Vagina (tissue), 2 donors: ENCODE measurements at places on chromosomes 3 and 15. TPM values are rescaled to one million over a fixed set of nuclear protein-coding genes. Genes with fewer than 3 reads are reported as not detected.

- H3K27me3 ChIP-seq: no peaks in the 10 kb centered on the region
- H3K27ac ChIP-seq: no peak overlapping the region
- no peaks in the 10 kb centered on the region for H3K4me1 ChIP-seq
- no peak for DNase-seq
- H3K36me3 ChIP-seq: peaks cover 9% of the 10 kb centered on the region
- H3K4me3 ChIP-seq: no peak overlapping the region
These were observed 7.9 kb downstream of the P4HTM start for GRCh38 chr3:48997714-48998637.

DNA sequence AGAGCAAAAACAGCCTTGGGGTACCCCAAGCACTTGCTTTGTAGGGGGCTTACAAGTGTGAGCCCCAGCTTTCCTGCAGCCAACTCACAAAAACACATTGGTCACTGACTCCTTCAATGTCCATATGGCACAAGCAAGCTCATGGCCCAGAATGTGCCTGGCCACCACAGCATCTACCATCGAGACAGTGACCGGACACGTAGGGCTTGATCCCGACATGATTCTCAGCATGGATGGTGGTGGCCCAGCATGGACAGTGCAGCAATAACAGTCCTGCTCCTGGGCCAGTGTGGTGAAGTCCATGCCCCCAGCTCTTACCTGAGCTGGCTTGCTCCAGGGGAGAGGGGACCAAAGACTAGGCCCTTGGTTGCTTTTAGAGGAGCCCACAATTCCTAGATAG, 6.0 kb downstream of the UNC45A start:
- DNase-seq: no peak
- peaks cover 12% of the 10 kb centered on the region for H3K4me1 ChIP-seq
- H3K27ac ChIP-seq: no peak overlapping the region
- peaks cover 4% of the 10 kb centered on the region for H3K36me3 ChIP-seq

DNA sequence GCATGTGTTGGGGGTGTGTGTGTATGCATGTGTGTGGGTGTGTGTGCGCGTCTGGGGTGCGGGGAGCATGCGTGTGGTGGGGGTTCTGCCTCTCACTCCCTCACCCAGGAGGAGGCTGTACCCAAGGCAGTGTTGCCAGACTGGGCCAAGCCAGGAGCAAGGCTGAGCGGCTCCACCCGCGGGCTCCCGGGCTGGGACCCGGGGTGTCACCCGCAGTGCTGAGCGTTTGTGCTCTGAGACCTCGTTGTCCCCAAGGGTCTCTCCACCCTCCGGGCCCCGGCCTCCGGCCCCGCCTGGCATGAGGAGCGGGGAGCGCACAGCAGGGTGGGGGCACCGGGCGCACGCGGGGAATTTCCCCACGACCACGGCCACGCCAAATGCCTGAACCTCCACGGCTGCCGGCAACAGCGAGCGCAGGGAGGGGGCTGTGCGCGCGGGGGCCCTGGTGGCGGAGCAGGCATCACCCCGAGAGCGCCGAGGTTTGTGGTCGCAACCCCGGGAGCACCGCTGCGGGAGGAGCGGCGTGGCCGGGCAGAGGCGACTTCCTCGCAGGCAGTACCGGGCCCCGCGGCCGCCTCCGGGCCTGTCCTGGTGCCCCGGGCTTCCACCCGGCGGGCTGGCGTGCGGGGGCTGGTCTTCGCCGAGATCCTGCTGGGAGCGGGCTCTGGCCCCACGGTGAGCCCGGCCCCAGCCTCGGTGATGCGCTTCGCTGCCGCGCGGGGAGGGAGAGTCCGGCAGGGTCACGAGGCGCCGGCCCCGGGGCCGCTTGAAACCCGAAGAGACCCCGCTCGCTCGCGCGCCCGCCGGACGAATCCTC, 7.4 kb upstream of the OCA2 start:
- peaks cover 4% of the 10 kb centered on the region for H3K36me3 ChIP-seq
- peaks cover 16% of the 10 kb centered on the region for H3K4me1 ChIP-seq
- peak overlapping the region; percentile 54 for H3K4me3 ChIP-seq
- H3K27me3 ChIP-seq: no peaks in the 10 kb centered on the region

DNA sequence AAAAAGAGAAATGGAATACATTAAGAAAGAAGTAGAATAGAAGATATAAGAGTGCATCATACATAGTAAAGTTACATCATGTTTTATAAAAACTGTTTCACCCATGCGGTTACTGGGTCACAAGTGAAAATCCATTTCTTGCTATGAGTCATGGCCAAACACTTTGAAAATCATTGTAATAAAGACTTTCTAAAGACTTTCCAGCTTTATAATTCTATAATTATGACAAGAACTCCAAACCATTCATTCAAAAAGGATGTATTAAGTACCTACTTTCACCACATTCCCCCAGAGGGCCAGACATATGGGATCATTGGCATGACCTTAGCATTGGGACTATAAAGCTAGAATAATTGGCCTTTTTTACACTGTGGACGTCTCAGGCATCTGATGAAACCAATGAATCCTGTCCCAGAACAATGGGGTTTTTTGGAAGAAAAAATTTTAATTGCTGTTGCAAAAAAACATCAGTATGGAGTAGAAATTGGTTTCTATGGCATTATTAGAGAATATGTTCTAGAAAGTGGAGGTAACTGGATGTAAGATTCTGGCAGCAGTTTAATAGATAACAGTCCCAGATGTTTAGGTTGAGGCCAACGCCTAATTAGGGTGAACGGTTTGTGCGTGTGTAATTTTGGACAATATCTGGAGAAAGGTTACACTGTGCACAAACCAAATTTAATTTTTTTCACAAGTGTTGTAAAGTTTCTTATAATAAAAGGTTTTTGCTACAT, 3.3 kb upstream of the SKIC8 start:
- no peak overlapping the region for H3K4me3 ChIP-seq
- H3K4me1 ChIP-seq: peaks cover 23% of the 10 kb centered on the region

DNA sequence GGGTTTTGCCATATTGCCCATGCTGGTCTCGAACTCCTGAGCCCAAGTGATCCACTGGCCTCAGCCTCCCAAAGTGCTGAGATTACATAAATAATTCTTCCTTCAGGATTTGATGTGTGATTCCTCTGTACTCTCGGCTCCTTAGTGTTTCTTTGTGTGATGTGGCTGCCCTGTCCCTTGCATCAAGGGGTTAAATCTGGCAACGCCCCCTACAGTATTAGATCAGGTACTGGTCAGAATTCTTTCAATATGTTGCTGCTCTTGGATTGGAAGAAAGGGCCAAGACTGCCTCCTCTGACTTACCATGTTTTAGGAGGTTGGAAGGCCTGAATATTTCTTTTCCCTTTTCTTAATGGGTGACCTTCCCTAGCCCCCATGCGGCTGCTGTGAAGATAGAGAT, 390.6 kb upstream of the WNT5A start:
- no peak for DNase-seq
- H3K36me3 ChIP-seq: no peaks in the 10 kb centered on the region
- no peaks in the 10 kb centered on the region for H3K4me1 ChIP-seq
- H3K4me3 ChIP-seq: no peak overlapping the region
- no peak overlapping the region for H3K27ac ChIP-seq

DNA sequence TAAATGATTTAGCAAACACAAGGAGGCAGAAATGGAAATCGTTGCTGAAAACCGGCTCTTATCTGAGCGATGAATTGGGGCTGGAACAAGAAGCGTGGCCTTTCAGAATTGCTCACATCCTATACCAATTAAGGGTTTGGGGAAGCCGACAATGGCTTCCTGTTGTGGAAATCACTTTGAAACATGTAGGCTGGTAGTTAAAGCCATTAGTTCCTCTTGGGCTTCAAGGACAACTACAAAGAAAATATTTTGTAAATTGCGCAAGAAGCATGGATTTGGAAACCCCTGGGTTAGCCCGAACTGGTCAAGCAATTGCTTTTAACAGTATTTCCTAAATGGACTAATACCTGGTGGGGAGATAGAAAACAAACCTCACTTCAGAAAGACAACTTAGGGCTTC, 182.4 kb downstream of the ADAMTS9 start:
- H3K4me1 ChIP-seq: no peaks in the 10 kb centered on the region
- no peaks in the 10 kb centered on the region for H3K27me3 ChIP-seq
- no peaks in the 10 kb centered on the region for H3K36me3 ChIP-seq

- H3K4me1 ChIP-seq: no peaks in the 10 kb centered on the region
- DNase-seq: no peak
- H3K27ac ChIP-seq: no peak overlapping the region
These were observed 50.6 kb upstream of the PYGO1 start for GRCh38 chr15:55638764-55639163.

DNA sequence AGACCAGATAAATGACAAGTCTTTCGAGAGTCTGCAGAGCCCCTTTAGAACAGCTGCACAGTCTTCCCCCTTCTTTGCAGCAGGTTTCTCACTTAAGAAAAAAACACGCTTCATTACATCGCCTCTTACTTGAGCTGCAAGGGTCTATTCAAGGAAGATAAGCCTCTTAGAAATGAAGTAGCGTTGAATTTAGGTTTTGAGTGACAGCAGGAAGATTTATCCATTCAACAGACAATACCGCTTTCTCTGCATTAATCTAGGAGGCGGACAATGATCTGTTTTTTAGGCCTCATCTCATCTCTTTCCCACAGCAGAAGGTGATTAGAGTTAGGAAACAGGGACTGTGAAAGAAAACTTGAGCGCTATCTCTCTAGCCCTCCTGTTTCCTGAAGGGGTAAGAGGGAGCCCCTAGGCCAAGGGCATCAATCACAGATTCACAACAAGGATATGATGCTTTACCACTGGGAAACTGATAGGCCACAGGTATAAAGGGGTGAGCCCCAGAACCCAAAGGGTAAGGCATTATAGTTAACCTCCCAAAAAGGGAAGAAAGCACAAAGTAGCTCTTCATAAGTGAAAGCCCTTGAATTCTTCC, 84.3 kb downstream of the MECOM start:
- H3K4me3 ChIP-seq: no peak overlapping the region
- H3K27me3 ChIP-seq: no peaks in the 10 kb centered on the region
- H3K4me1 ChIP-seq: peaks cover 5% of the 10 kb centered on the region
- no peak for DNase-seq

- no peak for DNase-seq
- peaks cover 10% of the 10 kb centered on the region for H3K4me1 ChIP-seq
- no peak overlapping the region for H3K4me3 ChIP-seq
- H3K36me3 ChIP-seq: no peaks in the 10 kb centered on the region
These were observed 117.8 kb downstream of the OXNAD1 start for GRCh38 chr3:16382845-16383244.

DNA sequence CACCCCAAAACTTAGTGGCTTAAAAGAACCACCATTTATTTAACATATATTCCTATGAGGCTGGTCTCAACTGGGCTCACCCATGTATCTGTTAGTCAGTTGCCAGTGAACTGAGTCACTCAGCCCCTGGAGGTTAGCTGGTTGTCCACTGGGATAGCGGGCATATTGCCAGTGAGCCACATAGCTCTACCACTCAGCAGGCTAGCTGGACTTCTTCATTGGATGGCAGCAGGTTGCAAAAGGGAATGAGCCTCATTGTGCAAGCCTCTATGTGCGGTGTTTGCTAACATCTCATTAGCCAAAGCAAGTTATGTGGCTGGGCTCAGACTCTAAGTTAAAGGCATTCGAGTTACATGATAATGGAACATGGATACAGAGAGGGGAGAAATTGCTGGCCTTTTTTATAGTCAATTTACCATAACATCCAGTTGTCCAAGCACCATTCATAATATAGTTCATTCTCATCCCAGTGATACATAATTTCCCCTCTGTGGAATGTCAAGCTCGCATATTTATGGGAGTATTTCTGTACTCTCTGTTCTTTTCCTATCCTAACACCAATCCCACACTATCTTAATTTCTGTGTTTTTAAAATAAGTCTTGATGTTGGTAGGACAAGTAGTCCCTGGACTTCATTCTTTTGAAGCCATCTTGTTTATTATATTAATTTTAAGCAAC, 8.7 kb downstream of the BTD start:
- no peaks in the 10 kb centered on the region for H3K36me3 ChIP-seq
- no peak for DNase-seq
- no peak overlapping the region for H3K4me3 ChIP-seq
- peaks cover 27% of the 10 kb centered on the region for H3K4me1 ChIP-seq
- no peaks in the 10 kb centered on the region for H3K27me3 ChIP-seq
- H3K27ac ChIP-seq: no peak overlapping the region

DNA sequence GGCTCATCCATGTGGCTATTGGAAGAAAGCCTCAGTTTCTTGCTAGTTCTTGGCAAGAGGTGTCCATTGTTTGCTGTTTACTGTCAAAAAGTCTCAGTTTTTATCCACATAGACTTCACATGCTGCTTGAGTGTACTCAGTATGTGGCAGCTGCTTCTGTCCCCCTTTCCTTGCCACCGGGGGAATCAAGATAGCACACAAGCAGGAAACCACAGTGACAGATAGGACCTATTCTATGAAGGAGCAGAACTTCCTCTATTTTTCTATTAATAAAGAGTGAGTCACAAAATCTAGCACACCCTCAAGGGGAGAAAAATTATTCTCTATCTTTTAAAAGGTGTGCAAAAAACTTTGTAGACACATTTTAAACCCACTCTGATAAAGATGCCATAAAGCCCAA, 121.4 kb upstream of the GMNC start:
- H3K27me3 ChIP-seq: no peaks in the 10 kb centered on the region
- no peaks in the 10 kb centered on the region for H3K4me1 ChIP-seq
- no peak overlapping the region for H3K4me3 ChIP-seq
- H3K36me3 ChIP-seq: no peaks in the 10 kb centered on the region
- H3K27ac ChIP-seq: no peak overlapping the region
- DNase-seq: no peak

GRCh38 chr3:50430950-50431435, 71.7 kb upstream of the TMEM115 start:
- H3K4me3 ChIP-seq: no peak overlapping the region
- no peak overlapping the region for H3K27ac ChIP-seq
- H3K36me3 ChIP-seq: no peaks in the 10 kb centered on the region
- peaks cover 9% of the 10 kb centered on the region for H3K4me1 ChIP-seq

- DNase-seq: no peak
- no peaks in the 10 kb centered on the region for H3K27me3 ChIP-seq
- no peak overlapping the region for H3K27ac ChIP-seq
- no peaks in the 10 kb centered on the region for H3K36me3 ChIP-seq
- no peak overlapping the region for H3K4me3 ChIP-seq
These were observed 100.2 kb downstream of the SNRPN start for GRCh38 chr15:25054943-25055342.

DNA sequence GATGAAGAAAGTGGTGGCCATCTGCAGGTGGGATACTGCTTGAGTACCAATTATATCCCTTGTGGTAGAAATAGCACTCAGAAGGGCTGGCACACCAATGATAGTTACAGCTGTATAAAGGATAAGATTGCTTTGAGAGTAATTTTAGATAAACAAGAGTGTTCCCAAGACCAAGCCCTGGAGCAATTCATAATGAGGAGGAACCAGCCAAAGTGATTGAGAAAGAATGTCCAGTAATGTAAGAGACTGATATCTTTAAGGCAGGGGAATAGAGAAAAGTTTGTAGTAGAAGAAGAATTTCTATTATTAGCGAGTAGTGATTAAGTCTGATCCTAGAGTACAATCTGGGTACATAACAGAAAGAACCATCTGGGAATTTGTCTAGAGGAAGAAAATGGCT, 945.1 kb downstream of the OTOL1 start:
- no peak overlapping the region for H3K4me3 ChIP-seq
- DNase-seq: no peak

GRCh38 chr3:64888840-64889392, 201.1 kb upstream of the ADAMTS9 start:
- H3K4me1 ChIP-seq: peaks cover 18% of the 10 kb centered on the region
- H3K27me3 ChIP-seq: no peaks in the 10 kb centered on the region
- H3K4me3 ChIP-seq: no peak overlapping the region
- no peak overlapping the region for H3K27ac ChIP-seq
- no peaks in the 10 kb centered on the region for H3K36me3 ChIP-seq

SEMA3B gene
- 32.9 TPM for total RNA-seq

CFAP91 gene
- total RNA-seq: 4.2 TPM

ARGFX gene
- not detected for total RNA-seq

GXYLT2 gene
- 10.1 TPM for total RNA-seq

ACTRT3 gene
- total RNA-seq: 1.7 TPM
